ENCODE measurements at places on chromosomes 13 and 19.

- DNase-seq = no peak
These were observed 144.3 kb upstream of the RNF113B start for GRCh38 chr13:98321395-98321794.

DNA sequence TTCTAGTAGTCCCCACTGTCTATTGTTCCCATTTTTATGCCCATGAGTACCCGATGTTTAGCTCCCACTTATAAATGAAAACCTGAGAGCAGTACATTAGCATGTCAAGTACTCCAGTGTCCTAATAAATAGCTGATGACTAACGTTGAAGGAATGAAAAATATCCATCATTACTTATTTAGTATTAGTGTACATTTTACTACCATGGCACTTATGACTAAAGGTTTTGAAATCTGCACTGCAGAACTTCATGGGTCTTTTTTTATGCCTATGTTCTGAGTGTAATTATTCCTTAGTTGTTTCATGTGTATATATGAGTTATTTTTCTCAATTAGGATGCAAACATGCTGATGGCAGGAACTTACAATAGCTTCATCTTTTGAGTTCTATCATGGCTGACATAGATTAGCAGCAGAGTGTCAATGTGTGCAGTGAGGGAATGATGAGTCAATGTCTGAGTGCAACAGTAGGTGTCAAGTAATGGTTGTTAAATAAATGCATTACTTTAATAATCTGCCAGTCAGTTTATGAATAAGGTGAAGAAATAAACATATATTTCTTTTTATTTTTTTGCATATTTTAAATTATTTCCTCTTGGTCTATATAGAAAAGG lies 188.4 kb downstream of the ITGBL1 start:
- no peak for DNase-seq

DNA sequence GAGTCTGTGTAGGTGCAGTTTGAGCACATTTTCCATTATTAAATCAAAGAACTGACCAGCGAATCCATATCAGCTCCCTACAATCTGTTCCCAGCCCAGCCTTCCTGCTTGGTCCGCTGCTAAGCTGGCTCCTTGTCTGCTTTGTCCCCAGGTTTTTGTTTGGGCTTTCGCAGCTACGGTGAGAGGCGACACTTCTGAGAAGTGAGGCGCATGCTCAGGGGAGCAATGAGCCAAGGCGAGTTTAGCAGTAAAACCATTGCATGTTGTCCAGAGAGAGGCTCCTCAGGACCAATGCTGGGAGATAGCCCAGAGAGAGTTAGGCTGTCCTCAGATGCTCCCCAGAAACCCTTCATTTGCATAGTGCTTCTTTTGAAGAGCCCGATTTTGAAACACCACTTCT lies 162.0 kb downstream of the ITGBL1 start:
- DNase-seq = no peak

- no peak for DNase-seq
These were observed 316.9 kb downstream of the FGF9 start for GRCh38 chr13:21987793-21988192.

- no peak for DNase-seq
These were observed 195.6 kb upstream of the DACH1 start for GRCh38 chr13:72062566-72062965.

- no peak for DNase-seq
These were observed 123.7 kb upstream of the MRI1 start for GRCh38 chr19:13640611-13641010.

DNA sequence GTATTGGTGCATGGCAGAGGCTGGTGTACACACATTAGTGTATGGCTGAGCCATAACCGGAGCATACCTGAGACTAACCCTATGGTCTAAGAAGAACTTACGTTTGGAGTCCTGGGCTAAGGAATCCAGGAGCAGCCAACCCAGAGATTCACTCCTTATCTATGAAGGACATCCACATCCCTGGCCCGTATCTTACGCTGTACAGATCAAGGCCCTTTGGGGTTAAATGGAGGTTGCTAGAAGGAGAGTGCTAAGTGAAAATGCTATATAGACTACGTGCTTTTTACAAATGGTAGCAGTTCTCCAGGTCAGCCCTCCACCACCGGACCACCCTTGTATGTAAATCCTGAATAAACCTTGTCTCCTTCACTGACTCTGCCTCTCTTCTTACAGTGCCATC lies 1.9 kb upstream of the SUGT1 start:
- no peak for DNase-seq

DNA sequence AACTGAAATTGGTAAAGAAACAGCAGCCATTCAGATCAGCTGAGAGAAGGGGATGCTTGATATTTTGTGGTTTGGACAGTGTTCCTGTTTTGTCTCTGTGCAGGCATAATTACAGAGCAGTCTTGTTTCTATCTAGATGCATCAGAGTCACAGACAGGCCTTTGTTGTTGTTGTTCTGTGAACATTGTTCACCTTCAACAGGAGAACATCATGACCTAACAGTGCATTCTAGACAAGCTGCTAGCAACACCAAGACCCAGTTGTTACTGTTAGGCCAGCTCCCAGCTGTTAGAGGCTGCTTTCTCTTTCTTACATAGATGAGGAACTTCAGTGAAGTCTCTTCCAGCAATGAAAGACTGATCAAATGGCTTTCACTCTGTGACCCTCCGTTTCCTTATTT lies 8.5 kb upstream of the LSR start:
- DNase-seq = no peak

GRCh38 chr13:113135281-113135760 lies 12.7 kb downstream of the F10 start:
- DNase-seq = no peak
